ENCODE measurements at places on chromosomes 3 and 15.
A peak's percentile ranks its signal among the peaks of the same experiment; 100 is the strongest.

DNA sequence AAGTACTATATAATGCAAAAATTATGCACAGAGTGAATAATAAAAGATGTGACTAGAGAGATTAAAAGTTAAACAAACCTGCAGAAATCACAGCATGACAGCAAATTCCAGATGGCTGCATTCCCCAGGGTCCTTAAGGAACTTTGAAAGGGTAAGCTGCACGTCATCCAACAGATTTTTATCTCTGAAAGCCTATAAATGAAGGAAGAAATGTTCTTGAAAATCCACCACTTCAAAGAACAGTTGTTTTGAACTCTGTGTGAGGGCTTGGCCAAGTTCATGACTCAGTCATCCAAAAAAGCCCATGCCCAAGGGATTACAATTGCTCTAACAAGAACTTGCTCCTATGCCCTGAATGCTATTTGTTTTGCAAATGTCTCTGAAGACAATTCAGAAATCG lies 603.6 kb downstream of the PLOD2 start:
- no peak for DNase-seq

DNA sequence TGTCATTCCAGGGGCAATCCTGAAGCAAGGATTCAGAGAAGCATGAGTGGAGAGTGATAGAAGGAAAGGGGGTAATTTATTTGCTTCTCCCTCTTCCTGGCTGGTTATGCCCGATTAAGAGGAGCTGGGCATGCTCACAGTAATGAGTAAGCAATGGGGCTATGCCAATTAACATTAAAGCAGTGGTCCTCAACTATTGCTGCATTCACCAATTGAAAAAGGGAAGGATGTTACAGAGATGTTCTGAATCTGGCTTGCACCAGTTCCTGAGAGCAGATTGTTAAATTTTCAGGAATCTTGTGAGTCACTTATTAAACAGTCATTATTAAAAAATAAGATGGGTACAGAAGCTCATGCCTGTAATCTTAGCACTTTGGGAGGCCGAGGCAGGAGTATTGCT lies 85.9 kb upstream of the ZBTB20 start:
- DNase-seq, result no peak

DNA sequence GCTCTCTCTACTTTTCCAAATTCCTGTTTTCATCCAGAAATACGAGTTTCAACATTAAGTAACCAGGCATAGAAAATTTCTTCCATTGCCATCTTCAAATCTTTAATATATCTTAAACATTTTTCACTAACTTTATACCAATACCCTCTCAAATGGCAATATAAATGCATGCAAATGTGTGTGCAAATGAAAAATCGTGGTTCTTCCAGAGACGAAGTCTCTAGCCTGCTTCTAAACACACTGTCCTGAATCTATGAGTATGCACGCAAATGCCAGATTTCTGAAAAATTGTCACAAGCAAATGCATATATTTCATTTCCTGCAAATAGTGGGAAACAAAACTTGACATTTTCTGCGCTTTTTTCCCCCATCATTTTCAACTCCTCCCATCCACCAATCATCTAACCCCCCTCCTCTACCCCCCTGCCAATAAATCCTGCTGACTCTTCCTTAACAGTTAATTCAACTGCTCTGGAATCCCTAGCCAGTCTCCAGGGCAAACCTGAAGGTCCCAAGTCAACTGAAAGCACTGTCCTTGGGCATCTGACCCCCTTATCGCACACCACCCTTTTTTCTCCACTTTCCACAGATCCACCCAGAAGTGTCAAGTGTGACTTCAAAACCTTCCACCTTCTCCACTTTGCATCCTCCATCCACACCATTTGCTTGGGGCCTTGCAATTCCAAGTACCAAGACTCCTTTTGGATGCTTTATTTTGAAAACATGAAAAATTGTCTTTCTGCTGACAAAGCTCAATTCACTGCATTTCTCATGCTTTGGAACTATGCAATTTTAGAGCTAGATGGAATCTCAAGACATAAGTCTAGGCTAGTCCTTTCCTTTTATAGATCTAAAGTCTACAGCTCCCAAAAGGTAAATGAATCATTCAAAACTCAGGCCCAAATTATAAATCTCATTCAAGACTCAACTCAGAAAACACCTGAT lies 144.7 kb downstream of the OSBPL10 start:
- no peak for DNase-seq

DNA sequence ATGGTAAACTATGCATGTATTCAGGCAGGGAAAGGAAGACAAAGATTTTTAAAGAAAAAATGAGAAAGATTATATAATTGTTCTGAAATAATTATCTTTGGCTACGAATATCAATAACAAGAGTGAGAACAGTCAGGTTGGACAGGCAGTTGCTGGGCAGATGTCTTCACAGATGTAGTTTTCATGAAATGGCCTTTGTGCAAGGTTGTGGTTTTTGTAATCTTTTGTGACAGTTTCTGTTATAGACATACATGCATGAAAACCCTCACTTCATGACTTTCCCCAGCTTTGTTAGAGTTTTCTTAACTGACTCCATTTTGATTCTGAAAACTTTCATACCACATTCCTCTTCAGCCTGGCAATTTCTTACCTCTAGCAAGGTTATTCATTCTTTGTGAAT lies 34.9 kb upstream of the SLC25A36 start:
- no peak for DNase-seq

GRCh38 chr3:12465836-12466225 lies 18.4 kb upstream of the TSEN2 start:
- DNase-seq, result no peak

DNA sequence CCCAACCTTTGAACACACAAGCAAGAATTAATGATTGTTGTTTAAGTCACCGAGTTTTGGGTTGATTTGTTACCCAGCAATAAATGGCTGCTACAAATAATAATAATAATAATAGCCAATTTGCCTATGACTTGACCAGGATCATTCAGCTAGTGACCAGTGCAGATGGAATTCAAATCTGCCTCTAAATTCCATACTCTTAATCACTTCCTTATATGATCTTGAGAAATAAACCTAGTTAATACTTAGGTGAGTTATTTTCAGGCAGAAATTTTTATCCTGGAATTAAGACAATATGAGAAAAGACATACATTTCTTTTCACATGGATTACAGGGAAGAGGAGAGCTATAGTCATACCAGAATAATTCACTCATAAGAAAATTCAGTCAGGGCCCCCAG lies 116.0 kb upstream of the GALNT15 start:
- DNase-seq, result no peak

- DNase-seq, result no peak
These were observed 40.6 kb downstream of the GOLGA8S start for GRCh38 chr15:23395030-23395692.

DNA sequence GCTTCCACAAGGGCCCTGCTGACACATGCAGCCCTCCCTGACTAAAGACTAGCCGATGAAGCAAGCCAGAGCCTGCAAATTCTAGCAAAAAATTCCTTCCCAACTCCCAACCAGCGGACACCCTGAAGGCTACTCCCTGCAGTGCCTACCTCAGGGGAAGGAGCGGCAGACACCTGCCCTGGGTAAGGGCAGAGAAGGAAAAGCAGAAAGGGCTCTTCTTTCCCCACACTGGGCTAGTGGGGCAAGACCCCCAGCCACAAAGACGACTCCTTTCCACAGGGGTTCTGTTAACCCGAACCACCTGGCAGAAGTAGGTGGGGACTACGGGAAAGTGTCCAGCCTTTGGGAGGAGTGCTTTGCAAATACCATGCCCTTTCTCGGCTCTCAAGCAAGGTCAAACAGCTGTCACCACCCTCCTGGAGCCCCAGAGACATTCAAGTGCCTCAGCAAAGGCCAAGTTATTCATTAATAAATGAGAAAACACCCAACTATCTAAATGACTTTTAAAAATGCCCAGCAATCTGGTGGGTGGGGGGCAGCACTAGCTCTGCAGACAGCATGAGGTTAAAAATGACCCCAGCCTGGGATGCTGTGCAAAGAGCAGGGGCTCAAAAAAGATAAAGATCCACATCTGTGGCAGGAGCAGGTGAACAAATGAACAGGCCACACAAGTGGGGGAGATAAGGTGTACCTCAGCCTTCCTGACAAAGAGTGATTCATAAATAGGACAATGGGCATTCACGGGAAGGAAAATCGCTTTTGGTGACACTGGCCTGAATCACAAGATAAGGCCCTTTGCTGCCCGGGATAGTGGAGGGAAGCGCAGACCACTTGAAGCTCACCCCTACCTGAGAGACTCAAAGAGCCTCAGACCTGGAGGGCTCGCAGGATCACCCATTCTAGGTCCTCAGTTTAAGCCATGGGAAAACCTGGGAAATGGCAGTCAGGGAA lies 33.0 kb downstream of the CCDC12 start:
- DNase-seq, result no peak

- DNase-seq, result no peak
These were observed 237.7 kb downstream of the AGBL1 start for GRCh38 chr15:86317384-86317740.

- DNase-seq, result no peak
These were observed 436.7 kb downstream of the EPHB1 start for GRCh38 chr3:135231737-135232136.

GRCh38 chr3:4978204-4978965 lies 852 bp upstream of the BHLHE40 start:
- DNase-seq, result peak; percentile 97

- peak; percentile 79 for DNase-seq
These were observed 9.1 kb upstream of the SKIC8 start for GRCh38 chr15:78308422-78309032.

GRCh38 chr3:16174976-16175901 lies 759 bp downstream of the GALNT15 start:
- no peak for DNase-seq

DNA sequence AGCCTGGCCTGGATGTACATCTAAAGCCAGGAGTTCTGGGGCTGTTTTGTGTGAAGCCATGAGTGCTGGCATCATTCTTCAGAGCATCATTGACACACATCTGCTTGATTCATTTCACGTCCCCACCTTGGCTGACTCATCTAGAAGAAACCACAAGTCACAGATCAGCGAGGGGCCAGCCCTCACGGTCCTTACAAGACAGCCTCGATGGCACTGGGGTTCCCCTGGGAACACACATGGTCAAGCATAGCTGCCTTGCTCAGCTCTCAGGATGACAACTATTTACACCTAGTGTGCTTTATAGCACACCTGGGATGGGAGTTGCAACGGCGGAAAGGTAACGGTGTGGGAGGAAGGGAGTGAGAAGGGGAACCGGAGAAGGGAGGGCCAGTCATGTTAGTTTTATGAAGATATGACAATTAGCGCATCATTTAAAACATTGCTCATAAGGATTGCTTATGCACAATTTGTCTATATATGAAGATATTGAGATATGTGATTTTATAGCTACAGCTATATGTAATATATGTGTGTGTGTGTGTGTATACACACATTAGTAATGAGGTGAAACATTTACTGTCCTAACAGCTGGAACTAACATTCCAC lies 227.1 kb downstream of the RPLP1 start:
- DNase-seq, result no peak

DNA sequence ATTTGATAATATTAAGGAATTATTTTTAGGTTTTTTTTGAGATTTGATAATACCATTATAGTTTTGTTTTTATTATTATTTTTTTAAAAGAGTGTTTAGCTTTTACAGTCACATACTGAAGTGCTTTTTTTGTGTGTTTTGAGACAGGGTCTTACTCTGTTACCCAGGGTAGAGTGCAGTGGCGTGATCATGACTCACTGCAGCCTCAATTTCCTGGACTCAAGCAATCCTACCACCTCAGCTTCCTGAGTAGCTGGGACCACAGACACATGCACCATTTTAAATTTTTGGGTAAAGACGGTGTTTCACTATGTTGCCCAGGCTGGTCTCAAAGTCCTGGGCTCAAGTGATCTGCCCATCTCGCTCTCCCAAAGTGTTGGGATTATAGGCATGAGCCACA lies 73.0 kb downstream of the SUMF1 start:
- DNase-seq, result no peak

DNA sequence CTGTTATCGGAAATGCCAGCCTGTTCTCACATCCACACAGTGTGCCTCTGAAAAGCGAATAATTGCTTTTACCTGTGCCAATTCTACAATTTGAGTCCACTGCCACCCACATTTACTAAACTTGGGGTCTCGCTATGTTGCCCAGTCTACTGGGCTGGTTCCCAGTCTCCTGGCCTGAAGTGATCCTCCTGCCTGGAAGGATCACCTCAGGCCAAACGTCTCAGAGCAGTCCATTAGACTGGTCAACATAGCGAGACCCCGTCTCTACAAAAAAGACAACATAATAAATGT lies 827 bp upstream of the INO80 start:
- no peak for DNase-seq

GRCh38 chr3:185984203-185984602 lies 46.4 kb upstream of the TRA2B start:
- no peak for DNase-seq

- no peak for DNase-seq
These were observed 14.1 kb downstream of the SLCO3A1 start for GRCh38 chr15:91867581-91868026.

DNA sequence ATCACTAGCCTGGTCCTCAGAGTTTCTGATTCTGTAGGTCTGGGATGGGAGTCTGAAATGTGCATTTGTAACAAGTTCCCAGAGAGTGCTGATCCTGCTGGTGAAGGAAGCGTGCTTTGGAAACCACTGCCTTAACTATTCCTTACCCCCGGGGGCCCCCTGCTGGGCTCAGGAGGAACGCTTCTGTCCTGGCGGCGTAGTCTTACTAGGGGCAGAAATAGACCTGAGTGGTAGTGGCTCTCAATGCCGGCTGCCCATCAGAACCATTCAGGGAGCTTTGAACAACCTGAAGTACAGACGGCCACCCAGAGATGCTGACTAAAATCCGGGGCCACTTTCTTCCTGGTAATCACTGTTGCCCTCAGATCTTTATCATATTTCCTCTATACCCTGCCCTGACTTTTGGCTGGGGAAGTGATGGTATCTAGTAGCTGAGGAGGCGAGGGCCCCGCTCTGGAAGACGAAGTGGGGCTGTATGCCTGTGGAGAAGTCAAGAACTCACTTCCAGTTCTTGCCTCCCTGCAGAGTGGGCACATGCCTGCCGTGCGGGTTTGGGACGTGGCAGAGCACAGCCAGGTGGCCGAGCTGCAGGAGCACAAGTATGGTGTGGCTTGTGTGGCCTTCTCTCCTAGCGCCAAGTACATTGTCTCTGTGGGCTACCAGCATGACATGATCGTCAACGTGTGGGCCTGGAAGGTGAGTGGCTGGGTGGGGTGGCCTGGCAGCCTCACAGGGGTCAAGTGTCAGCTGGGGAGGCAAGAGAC lies 16.3 kb upstream of the JMJD7 start:
- DNase-seq, result peak; percentile 92

GRCh38 chr15:80437334-80437891 lies 33.2 kb downstream of the ARNT2 start:
- no peak for DNase-seq

DNA sequence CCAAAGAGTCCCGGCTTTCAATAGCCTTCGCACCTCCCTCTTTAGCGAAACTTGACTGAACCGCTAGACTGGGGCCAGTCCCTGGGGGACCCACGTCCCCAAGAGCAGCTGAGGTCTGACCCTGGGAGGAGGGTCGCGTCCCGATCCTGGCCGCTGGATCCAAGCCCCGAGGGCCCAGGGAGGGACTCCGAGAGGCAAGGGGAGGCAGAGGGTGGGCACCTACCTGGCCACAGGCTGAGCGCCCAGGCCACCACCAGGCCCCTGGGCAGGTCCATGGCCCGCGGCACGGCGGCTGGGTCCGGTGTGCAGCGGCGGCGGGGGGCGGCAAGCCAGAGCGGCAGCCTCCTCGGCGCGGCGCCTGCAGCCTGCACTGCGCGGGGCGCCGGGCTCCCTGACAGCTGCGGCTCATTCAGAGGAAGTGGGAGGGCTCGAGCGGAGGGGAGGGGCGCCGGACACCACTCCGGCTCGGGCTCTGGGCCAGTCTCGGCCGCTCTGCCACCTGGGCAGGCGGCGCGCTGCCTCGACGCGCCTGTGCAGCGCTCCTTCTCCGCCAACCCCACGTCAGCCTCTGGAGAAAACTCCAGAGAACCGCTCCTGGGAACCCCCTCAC lies at the start of gene ITGA11:
Gene ITGA11, minus strand, starts transcription at position 372 of the 610 bp plus-strand sequence. Its CDS starts 97 bp downstream, at position 275.
- peak; percentile 76 for DNase-seq

Measured in sciatic nerve (tissue), 2 donors.